ENCODE measurements at places on chromosomes 4 and X.
A peak's percentile ranks its signal among the peaks of the same experiment; 100 is the strongest.

- no peak for DNase-seq
Measured at GRCh38 chrX:129791961-129792570, 12.3 kb downstream of the SASH3 start.

- no peak for DNase-seq
Measured at GRCh38 chr4:21649391-21650090, 299.0 kb downstream of the KCNIP4 start.

- peak; percentile 99 for DNase-seq
Measured at GRCh38 chr4:52721968-52722815, 29.0 kb downstream of the ERVMER34-1 start.

DNA sequence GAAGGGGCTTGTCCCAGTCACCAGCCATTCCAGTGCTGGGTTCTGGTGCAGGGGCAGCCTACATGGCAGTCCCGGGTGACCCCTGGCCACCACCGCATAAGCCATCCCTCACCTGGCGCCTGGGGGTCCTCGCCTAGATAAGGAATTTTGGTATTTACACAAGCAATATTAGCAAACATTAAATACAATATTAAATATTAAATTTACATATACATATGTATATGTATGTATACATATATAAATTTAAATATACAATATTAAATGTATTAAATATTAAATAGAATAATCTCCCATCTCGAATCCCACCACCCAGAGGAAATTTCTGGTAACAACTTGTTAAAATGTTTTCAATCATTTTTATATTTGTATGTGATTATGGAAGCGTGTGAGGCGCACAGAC, 104.6 kb upstream of the AFAP1 start:
- no peak for DNase-seq

DNA sequence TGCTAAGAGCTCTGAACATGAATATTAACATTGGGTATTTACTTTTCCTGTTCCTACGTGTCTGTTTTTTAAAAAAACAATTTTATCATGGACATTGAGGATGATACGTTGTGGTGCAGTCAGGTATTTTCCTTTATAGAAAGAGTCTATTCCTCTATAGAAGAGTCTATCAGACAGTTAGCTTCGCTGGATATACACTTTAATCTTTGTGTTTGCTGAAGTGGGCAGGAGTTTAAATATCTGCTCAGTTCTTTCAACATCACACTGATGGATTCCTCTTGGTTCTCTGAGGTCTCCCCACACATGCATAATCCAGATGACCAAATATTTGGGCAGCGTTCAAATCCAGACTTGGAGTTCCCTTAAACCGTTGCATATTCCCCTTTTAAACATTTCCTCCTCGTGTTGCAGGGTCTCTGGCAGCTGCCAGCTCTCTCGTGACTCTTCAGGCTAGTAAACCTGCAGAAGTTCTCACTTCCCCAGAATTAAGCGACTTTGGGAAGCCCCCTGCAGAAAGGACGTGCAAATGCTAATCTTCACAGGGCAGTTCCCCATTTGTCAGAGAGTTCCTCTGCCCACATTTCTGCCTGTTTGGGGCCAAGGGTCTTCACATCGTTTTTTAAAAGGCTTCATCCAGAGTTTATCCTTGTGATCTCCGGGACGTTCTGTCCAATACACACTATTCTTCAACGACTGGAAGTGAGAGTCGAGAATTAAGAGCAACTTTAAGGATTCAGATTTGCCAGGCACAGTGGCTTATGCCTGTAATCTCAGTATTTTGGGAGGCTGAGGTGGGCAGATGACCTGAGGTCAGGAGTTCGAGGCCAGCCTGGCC, 20.5 kb upstream of the DHRSX start:
- DNase-seq: no peak

DNA sequence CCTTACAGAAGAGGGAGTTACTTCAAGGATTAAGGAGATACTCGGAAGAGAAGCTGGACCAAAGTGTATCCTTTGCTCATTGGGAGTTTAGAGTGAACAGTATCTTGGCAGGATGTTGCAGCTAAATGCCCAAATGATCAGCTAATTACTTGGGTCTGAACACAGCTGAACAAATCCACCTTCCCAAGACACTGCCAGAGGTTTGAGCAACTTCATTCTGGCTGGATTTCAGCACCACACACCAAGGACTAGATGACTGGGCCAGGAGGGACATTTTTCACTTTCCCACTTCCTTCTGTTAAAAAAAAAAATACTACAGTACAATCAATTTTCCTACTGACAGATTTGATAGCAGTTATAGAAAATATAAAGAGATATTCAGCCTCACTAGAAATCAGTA, 324.6 kb downstream of the MID1IP1 start:
- DNase-seq: no peak

Data from esophagus muscularis mucosa (tissue), 4 donors.